ENCODE measurements at places on chromosomes 5 and 9.

- no peak for DNase-seq
Observed at GRCh38 chr5:98777295-98777694, 3.8 kb downstream of the RGMB start.

DNA sequence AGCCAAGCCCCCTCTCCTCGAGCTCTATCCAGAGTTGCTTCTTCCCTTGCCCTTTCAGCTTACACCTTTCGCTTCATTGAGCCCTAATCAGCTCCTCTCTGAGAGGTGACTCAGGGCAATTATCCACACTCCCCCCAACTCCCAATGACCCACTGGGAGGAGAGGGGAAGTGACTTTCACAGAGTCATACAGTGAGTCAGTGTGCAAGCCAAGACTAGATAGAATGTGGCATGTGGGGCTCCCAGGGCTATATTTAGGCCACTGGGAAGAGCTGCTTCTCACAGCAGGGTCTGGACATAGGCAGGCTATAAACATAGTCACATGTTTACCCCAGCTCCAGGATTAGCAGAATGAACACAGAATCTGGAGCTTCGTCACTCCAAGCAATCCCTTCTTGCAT is 57.4 kb downstream of the NRG2 start:
- DNase-seq: no peak

DNA sequence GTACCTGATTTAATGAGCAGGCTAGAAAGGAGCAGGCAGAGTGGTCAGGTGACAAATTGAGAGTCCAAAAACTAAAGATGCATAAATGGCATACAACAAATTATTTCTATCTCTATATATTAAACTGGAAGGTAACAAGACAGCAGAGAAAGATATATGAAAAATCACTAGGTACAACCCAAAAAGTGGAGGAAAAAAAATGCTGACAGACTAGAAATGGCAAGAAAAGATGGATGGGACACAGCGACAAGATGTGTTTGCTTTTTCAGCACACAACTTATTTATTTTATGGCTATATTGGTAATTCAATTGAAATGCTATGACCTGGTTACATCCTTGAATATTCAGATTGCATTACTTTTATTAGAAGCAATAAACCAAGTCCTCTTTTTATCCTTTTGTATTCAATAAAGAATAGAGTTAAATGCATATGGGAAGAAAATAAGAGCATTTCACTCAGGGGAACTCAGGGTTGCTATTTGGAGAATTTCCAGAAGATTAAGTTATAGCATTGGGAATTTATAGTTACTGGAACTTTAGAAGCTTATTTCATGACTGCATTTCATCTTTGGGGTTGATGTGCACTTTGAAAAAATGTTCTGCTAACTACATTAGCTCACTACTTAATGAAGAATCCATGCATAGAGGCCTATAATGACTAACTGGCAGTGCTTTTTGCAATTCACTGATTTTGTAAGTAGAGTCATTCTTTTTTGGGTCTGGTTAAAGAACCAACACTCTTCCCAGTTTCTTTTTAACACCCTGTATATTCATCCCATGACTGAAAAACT is 566.6 kb upstream of the TUSC1 start:
- DNase-seq: no peak

- DNase-seq: no peak
Observed at GRCh38 chr5:36719282-36719681, 112.9 kb downstream of the SLC1A3 start.

DNA sequence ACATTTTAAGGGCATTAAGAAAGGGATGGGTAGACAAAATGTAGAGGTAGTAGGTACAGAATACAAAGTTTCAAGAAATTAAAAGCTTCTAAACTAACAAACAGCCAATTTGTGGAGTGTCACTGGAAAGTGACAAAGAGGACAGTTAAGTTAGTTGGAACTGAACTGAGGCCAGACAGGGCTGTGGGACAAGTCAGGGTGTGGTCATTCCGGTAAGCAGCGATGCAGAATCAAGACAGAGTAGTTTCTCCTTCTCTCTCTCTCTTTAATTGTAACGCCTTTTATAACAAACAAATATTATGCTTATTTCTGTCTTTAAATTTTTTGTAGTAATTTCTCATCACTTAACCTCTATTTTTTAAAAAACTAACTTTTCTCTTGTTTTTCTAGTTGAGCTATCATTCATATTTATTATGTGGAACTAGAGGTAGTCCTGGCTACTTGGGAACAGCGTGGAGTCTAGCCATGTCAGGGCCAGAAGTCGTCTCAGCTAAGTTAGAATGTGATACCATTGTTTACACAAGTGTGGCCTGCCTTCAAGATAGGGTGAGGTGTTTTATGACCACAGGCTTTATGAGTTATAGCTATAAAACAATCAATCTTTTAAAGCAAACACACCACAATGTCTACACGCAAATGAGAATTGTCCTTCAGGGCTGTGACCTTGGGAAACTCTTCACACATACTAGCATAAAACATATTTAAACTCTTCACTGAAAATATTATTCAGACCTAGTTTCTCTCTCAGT is 115.3 kb upstream of the CDKN2B start:
- DNase-seq: no peak

GRCh38 chr9:117325831-117326230 is 89.0 kb downstream of the ASTN2 start:
- DNase-seq: no peak

DNA sequence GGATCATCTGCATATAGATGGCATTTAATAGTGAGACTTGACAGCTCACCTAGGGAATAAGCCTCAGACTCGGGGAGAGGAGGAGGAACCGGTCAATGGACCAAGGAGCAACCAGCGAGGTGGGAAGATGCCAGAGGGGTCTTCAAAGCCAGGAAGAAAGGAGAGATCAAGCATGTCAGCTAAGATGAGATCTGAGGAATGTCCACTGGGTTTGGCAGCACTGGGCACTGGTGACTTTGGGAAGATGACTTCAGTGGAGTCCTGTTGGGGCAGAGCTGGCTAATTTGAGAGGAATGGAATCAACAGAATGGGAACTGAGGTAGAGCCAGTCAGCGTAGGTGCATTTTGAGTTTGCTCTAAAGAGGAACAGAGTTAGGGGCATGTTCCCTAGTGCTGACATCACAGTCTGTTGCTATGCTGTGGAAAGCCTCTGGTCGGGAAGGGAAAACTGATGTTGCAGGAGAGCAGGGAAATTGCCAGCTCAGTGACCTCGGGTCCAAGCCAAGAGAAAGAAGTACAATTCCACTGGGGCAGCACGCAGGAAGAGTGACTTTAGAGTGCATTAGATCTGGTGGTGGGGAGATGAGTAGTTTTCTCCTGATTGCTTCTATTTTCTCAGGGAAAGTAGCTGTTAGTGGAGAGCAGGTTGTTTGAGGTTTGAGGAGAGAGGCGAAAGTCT is 56.9 kb downstream of the ZNF618 start:
- DNase-seq: no peak

GRCh38 chr9:88530051-88530450 is 4.9 kb upstream of the NXNL2 start:
- DNase-seq: no peak

DNA sequence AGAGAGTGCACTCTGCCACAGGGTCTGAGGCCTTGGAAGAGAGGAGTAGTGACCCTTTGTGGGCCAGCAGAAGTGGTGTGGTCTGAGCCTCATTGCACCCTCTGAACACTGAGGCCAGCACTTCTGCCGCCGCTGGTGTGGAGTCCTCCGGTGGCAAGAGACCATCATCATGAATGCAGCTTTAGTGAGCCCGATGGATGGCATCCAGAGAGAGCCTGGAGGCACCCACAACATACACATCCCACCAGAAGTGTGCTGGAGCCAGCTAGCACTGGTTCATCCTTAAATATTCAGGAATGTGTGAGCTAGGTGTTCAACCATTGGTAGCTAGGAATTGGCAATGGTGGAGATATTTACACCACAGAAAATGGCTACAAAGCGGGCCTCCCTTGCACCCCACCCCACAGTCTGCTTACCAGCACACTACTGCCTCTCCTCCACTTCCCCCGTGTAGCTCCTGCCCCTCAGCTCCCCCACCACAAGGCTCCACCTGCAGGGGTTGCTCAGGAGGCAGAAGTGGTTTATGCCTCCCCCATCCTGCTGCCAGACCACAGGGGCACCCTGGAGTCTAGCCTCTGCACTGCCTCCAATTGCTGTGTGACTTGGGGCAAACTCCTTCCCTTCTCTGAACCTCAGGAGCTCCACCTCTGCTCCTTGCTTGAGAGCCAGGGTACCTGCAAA is 16.4 kb downstream of the SLC6A7 start:
- no peak for DNase-seq

- DNase-seq: no peak
Observed at GRCh38 chr9:134444038-134444315, 117.7 kb downstream of the RXRA start.

GRCh38 chr9:120541921-120542320 is 38.0 kb downstream of the CDK5RAP2 start:
- no peak for DNase-seq

DNA sequence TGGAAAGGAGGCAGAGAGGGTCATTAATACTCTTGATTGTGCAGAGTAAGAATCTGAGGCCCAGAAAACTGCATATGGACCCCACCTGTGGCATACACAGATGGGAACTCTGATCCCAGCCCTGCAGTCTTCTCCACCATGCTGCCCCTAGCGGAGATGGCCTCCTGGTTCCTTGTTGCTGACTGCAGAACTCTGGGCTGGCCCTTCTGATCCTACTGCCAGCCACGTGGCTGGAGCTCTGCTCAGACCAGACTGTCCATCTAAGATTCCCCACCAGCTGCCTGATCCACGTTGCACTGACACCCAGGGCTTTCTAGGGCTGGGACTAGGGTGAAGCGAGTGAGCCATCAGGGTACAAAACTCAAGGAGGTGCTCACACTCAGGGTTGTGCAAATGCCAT is 245.7 kb upstream of the NR4A3 start:
- no peak for DNase-seq

DNA sequence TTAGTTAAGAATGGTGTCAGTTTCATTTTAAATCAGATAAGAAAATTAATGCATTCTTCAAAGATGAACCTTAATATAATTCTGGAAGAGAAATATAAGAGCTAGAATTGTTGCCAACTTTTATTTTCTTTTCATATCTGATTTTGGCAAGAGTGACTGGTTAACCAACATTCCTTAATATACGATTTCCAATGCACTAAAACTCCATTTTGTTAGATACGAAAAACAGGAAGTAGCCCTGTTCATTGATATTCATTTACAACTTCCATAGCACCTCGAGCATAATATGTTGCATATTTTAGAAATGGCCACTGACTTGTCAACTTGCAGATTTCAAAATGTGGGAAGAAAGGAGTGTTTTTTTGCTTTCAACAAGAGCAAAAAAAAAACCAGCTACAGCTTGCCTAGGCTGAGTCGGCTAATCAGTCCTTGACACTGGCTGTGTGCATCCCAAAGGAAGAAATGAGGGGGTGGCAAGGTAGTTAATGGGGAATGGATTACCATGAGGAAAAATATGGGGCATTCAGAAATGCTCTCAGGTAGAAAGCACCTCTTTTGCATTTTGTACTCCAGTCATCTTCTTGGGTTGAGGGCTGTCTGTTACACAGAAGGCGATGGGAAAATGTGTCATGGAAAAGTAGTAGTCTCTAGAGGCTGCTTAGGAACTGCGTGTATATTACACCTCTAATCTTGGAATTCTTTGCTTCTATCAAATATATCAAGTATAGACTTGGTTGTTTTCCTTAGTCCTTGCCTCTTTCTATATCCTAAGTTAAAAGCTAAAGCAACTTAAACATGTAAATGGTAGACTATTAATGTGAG is 3.9 kb downstream of the MAP3K1 start:
- DNase-seq: no peak

DNA sequence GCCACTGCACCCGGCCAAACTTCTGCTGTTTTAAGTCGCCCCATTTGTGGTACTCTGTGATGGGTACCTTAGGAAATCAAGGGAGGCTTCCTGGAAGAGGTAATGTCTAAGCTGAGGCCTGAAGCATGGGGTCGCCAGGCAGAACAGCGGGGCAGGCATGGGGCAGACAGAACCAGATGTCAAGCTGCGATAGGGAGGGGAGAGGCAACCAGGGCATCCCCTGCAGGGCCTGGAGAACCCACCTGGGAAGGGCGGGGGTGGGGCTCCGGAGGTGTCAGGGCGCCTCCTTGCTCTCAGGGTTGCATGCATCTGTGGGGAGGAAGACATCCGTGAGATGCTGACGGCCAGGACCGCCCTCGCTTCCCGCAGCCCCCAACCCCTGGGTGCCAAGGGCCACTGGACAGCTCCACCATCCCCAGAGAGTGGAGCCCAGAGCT is 2.8 kb downstream of the LCN15 start:
- no peak for DNase-seq

- DNase-seq: no peak
Observed at GRCh38 chr5:555058-555623, 30.9 kb upstream of the SLC9A3 start.

GRCh38 chr5:128407944-128408343 is 130.1 kb downstream of the FBN2 start:
- no peak for DNase-seq

DNA sequence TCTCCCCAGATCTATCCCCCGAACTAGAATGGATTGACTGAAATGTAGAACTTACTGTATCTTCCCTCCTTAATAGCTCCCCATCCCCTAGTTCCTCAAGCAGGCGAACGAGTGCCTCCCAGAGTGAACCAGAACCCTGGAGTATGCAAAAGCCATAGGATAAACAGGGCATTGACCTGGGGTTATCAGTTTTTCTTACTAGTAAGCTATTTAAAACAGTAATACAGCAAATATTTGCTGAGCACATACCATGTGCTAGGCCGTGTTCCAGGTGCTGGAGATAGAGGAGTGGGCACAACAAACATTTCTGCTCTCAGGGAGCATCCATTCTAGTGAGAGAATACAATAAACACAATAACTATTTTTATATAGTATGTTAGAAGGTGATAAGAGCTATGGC is 1.8 kb downstream of the SKP2 start:
- no peak for DNase-seq

DNA sequence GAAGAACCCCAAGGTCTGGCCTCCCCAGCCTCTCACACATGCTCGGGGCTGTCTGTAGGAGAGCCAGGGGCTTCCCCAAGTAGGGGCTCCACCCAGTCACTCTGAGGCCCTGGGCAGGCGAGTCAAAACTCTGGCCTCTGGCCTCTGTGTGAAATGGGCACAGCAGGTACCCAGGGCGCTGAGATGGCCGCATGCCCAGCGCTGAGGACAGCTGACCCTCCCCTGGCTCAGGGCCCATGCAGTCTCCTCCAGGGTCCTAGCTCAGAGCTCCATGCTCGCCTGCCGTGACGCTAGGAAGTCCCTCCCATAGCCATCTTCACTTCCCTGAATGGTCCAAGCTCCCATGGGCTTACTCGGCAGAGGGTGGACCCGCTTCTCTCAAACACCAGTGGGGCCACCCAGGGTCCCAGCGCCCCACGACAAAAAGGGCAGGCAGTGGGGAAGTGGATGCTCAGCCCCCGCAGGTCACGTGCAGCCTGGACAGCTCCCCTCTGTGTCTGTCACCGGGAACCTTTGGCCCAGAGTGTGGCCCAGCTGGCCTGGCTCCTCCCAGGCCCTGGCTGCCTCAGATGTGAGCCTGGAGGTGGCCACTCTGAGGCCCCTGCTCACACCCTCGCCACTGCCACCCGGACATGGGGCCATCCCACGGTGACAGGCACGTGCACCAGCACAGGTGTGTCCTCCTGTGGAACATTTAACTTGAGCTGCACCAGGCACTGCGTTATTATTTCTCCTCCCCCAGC is 12.2 kb upstream of the VAV2 start:
- no peak for DNase-seq

All from germinal center (tissue), 1 donor.